Mucosa of descending colon (tissue), 3 donors: ENCODE measurements at places on chromosomes 7 and 10. TPM values are rescaled to one million over a fixed set of nuclear protein-coding genes. Genes with fewer than 3 reads are reported as not detected.

DNA sequence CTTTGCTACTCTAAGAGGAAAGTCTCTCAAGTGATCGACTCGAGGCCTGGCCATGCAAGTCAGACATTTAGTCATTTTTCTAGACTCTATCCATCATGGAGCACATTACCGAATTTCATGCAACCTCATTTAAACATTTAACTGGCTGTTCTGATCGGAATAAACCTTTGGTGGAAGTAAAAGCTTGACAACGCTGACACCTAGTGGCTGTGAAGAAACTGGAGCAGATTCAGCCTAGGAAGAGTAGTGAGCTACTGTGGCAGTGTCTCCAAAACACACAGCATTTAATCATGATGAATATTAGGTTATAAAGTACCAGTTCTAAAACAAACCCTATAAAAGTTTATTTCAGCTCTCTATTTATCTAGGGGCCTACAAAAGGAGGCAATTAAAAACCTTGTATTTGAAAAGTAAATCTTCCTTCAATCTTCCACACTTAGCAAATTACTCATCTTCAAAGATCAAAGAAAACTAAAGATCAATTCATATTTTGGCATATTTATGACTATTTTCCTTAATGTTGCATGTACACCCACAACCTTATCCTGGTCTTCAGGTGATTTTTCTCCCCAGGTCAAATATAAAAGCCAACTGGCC lies 175.0 kb downstream of the CTNNA3 start:
- DNase-seq: no peak

The RASA4B gene
- 30.8 TPM for total RNA-seq

The HILPDA gene
- 9.8 TPM for total RNA-seq

GRCh38 chr10:29691564-29692072 lies 56.8 kb upstream of the SVIL start:
- DNase-seq: no peak

The TRIM8 gene
- total RNA-seq: 89.9 TPM

GRCh38 chr7:98619450-98620321 lies 2.6 kb downstream of the NPTX2 start:
- no peak for DNase-seq
